ENCODE measurements at places on chromosomes 3 and 15.

DNA sequence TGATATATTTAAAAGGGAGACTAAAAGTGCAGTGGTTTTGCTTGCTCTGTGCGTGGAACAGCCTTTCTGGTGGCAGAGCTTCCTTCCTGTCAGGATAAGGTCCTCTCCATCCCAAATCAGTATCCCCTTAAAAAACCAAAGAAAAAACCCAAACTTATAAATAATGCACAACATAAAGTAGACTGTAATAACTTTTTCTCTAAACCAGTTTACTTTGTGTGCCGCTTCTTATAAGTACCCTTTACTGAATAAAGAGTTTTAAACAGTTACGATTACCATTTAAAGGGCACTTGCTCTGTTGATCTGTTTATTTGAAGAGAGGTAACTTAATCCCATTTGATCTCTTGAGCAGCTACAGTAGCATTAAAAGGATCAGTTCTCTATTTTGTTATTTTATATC, 2.5 kb downstream of the PIK3CA start:
- no peak for DNase-seq

GRCh38 chr3:46407970-46408369, 911 bp downstream of the CCRL2 start:
- DNase-seq: no peak

GRCh38 chr3:40753951-40754350, 229.2 kb downstream of the ZNF621 start:
- DNase-seq: no peak

DNA sequence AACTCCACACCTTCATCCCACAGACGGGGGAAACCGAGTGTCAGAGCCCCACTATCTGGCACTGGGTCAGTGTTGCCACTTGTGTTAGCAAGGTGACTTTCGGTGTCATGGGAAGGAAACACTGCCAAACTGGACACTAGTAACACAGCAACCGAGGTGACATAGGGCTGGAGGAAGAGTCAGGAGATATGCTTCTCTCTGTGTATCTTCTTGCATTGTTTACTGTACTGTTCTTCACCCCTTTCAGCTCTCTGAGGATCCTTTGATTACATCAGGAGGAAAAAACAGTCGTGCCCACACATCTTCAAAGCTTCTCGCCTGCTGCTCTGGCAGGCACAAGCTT, 109.4 kb upstream of the RAD18 start:
- DNase-seq: no peak

DNA sequence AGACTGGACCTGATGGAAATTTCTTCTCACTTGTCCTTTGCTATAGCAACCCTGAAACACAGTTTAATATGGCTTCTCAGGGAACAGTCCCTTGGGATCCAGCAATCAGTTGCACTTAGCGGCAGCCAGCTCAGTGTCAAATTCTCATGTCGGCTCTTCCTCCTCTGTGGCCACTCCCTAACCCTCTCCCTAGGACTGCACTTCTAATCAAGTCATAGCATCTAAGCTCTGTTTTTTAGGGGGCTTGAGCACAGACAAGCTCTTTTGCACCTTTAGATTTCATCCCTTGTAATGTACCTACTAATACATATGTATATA, 250.5 kb upstream of the TLE3 start:
- no peak for DNase-seq

DNA sequence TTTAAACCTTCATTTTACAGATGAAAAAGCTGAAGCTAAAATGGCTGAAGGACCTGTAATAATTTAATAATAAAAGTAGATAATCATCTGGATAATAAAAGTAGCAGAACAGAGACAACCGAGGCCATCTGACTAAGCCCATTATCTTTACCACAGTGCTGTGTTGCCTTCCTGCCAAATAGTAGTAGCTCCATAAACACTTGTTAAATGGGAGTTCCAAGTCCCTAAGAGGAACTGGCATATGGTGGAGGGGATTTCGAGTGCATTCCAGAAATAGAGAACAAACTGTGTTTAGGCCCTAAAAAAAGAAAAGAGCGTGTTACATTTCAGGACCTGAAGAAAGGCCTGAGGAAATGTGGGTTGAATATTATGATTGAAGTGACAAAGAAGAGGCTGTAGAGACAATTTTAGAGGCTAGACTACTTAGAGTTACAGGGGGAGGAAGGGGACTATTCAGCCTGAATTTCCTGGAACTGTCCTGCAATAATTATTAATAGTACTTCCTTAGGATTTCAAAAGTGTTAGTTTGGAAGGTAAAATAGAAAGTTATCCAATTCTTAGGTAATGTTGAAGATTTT, 424.3 kb downstream of the ROBO2 start:
- no peak for DNase-seq

DNA sequence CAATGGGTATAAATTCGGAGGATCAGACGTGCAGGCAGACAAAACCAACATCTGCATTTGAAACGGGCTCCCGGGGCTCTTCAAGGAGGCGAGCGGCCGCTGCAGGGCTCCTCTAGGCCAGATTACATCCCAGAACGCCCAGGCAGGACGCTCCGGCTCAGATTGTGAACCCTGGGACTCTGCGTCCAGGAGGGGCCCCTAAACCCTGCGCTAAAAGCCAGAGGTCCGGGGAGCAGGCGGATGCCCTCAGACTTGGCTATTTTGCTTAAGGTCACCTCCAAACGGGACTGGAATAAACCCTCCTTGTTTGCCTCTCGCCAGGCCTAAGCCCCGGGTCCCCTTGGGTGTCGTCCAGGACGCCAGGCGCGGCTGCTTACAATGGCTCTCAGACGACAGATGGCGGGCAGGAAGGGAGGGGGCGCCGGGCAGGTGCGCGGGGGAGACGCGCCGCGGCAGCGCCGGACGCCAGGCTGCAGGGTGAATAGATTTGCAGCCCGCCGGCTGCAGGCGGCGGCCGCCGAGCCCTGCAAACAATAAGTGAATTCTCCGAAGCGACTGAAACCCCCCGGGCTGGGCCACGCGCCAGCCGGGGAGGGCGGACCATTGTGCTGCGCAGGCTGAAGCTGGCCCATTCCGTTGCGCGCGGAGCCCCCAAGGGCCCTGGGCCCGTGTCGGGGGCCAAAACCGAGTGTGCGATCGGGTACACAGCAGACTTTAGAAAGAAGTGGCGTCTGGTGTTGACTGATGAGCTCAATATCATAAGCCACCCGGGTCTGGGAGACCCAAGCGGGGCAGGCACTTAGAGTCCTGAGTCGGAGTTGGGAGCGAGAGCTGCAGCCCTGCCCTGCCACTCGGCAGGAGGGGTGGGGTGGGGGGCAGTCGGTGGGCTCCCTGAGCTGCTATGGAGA, 32.3 kb upstream of the AMOTL2 start:
- no peak for DNase-seq

- DNase-seq: no peak
Observed at GRCh38 chr3:196486263-196486662, 17.3 kb downstream of the RNF168 start.

DNA sequence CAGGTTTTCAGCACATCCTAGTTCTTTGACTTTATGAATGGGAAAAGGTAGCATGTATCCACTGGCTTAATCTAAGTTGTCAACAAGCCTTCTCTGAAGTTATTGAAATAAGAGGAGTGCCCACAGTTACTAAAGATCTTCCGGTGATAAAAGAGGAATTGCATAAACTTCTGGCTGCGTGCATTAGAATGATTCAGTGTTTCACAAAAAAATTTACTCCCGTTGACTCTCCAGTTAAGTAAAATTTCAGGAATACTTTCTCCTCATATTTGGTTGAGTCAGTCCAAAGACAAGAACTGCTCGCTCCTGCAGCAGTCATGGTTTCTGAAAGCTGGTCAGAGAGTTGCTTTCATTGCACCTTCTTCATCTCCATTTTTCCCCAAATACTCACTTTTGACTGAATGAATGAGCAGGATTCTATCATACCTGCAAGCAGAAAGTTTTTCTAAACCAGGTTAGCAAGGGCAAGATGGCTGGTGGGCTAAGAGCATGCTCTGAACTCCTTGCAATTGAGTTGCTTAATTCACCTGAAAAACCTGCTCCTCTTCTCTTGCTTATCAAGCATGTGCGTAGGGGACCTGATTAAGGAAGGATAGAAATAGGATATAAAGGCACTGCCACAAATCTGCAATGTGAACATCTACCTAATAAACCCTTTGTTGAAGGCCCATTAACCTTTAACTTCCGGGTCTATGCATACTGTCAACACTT, 64.2 kb upstream of the TIMP4 start:
- no peak for DNase-seq

DNA sequence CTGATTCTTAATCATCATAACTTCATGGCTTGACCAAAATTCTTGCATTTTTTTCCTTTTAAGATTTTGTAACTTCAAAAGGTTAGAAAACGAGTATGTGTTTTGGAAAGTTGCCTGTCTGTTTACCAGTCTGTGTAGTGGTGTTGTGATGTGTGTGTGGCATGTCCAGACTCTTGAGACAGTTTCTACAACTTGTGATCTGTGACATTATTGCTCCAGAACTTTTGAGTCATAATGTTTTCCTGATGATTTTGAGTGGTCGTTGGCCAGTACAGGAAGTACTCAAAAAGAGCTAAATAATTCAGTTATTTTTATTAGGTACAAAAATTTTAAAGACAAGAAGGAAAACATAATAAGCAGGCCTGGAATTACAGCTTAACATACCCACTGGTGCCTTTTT, 229.0 kb upstream of the C2CD4B start:
- DNase-seq: no peak

DNA sequence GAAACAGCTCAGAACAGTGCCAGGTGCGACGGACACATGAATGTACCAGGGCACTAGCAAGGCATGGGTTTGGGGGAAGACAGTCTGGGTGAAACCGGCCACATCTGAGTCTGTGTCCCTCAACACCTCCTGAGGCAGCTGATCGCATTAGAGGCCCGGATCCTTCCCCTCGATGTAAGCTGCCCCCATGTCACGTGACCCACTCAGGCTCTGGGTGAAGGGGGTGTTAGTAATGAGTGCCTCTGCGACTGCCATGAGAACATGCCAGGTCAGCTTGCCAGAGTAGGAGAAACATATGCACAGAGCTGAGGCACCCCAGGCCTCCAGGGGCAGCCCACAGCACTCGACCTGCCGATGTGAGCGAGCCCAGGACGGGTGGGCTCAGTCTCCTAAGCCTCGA, 29.7 kb downstream of the PRR23E start:
- no peak for DNase-seq

- DNase-seq: no peak
Observed at GRCh38 chr15:98943051-98943508, 64.5 kb downstream of the PGPEP1L start.

- DNase-seq: no peak
Observed at GRCh38 chr15:60399931-60400330, 2.1 kb upstream of the ANXA2 start.

- peak; percentile 19 for DNase-seq
Observed at GRCh38 chr3:43998836-43999727, 242.6 kb upstream of the TOPAZ1 start.

- no peak for DNase-seq
Observed at GRCh38 chr3:87706176-87706575, 352.6 kb downstream of the CGGBP1 start.

DNA sequence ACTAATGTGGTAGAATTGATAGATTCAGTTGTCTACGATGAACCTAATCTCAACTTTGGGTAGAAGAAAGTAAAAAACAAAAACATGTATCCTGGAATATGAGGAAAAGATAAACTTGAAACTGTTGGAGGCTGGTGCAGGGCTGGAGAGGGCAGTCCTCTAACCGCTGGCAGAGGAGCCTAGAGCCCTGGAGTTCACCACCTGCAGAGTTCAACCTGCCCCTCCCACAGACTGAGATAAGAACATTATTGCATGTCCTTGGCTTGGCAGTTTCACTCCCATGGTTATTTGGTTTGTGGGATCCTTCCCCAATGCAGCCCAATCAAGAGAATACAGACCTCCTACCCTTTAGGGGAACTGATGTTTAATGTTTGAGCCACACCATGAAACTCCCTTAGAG, 53.2 kb upstream of the GATM start:
- DNase-seq: no peak

DNA sequence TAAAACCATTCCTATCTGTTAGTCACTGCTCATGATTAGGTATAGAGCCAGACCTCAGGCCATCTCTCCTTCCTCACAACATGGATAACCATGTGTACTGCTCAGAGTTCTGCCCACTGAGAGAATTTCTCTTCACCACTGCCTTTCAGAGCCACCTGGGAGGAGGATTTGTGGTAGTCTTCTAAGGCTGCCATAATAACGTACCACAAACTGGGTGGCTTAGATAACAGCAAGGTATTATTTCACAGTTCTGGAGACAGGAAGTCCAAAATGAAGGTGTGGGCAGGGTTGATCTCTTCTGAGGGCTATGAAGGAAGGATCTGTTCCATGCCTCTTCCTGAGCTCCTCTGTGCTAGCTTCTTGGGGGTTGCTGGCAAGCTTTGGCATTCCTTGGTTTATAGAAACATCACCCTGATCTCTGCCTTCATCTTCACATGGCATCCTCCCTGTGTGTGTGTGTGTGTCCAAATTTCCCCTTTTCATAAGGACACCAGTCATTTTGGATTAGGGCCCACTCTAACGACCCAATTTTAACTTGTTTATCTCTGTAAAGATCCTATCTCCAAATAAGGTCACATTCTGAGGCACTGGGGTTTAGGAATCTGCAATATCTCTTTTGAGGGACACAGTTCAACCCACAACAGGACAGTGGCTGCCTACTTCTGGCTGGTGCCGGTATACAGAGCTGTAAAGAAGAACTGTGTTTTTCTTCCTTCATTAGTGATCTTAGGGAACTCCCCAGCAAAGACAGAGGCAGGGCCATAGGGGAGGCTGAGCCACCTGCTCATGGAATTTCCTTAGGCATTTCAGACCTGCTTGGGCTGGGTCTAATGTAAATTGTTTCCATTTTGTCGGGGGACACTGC, 42.1 kb upstream of the NOX5 start:
- DNase-seq: no peak

DNA sequence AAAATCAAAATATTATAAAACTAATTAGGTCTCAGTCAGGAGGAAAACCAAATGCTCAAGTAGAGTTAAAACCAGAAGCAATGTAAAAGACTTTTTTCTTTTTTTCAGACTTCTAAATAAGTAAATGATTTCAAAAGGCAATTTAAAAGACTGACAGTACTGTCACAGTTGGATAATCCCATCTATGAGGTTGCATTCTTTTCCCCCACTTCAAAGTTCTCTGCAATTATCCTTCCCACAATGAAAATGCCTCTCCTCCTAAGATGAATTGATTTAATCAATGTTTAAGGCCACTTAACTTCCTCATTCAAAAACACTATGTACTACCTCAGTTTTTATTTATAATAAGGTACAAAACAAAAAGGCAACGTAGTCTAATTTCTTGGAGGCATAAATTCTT, 8.1 kb downstream of the MRPL3 start:
- no peak for DNase-seq

DNA sequence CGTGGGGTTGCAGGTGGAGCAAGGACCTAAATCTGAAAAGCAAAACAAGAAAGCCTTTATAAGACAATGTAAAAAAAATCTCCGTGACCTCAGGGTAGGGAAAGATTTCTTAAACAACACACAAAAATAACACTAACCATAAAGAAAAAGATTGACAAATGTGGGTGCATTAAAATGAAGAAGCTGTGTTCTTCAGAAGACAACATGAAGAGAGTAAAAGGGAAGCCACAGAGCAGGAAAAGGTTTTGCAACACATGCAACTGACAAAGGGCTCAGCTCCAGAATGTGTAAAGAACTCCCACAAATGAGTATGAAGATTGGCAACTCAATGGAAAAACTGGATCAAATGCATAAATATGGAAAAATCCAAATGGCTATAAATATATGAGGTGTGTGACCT, 74.2 kb downstream of the MAGEF1 start:
- DNase-seq: no peak

GRCh38 chr3:178300441-178300959, 235.7 kb upstream of the KCNMB2 start:
- no peak for DNase-seq

- no peak for DNase-seq
Observed at GRCh38 chr15:32057876-32058425, 27.6 kb downstream of the CHRNA7 start.

All from activated naive CD8-positive, alpha-beta T cell treated with anti-CD3 and anti-CD28 coated beads, Interleukin-2, amount 50 U/mL, for 24 hours (primary cell).